CD4-positive, alpha-beta memory T cell (primary cell): ENCODE measurements at places on chromosomes 5 and 9. TPM values are rescaled to one million over a fixed set of nuclear protein-coding genes. Genes with fewer than 3 reads are reported as not detected.

SHOC1 gene
- not detected for total RNA-seq

DNA sequence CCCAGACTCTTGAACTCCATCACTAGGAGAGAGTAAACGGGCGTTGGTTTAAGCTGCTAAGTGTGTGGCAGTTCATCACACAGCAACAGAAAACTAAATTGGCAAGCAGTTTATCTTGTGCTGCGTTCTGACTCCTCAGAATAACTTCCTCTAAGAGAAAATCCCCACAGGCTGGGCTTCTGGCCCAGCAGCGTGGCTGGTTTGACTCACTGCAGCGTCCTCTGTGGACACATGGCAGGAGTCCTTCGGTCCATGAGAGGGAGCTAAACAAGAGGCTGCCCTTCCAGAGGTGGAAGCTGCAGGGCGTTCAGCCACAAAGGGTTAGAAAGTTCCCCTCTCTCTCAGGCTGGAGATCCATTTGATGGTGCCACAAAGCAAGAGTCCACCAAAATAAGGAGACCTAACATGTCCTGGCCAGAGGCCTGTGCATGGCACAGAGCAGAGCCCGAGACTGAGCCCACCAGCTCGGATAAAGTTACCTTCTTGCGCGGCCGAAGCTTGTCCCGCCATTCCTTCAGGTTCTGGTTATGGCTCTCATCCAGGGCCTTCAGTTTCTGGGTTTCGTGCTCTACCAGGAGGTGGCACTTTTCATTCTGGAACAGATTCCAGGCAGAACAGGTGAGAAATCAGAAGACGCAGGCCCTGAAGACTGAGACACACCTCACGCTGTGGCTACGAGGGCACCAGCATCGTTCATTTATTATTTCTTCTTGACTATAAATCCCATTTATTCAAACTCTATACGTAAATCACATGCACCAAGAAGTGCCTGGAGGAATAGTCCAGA lies 46.2 kb upstream of the FBXW11 start:
- no peaks in the 10 kb centered on the region for H3K4me1 ChIP-seq
- peaks cover 91% of the 10 kb centered on the region for H3K36me3 ChIP-seq
- no peaks in the 10 kb centered on the region for H3K27me3 ChIP-seq
- no peak overlapping the region for H3K4me3 ChIP-seq
- H3K27ac ChIP-seq = no peak overlapping the region

DNA sequence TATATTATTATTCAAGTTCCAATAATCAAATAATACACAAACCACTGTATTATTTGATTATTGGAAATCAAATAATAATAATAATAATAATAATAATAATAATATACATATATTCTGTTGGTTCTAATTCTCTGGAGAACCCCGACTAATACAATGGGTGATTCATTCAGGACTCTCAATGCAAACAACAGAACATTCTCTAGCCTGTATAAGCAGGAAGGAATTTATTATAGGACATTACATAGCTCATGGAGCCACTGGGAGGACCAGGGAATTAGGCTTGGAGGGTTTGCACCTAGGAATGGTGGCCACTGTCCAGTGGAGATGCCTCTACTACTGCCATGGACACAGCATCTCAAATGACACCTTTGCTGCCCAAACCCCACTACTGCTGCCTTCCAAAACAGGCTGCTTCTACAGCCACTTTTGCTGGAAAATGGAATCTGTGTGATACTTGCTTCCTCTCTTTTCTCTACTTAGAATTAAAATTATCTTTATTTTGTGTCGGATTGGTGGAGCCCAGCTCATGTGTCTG lies 25.9 kb downstream of the PTGS1 start:
- H3K27me3 ChIP-seq = no peaks in the 10 kb centered on the region
- no peaks in the 10 kb centered on the region for H3K4me1 ChIP-seq
- no peak for DNase-seq
- H3K4me3 ChIP-seq = no peak overlapping the region
- H3K36me3 ChIP-seq = no peaks in the 10 kb centered on the region

GRCh38 chr5:120400356-120400755 lies 63.7 kb upstream of the PRR16 start:
- no peak overlapping the region for H3K27ac ChIP-seq
- DNase-seq = no peak
- no peaks in the 10 kb centered on the region for H3K36me3 ChIP-seq
- no peaks in the 10 kb centered on the region for H3K27me3 ChIP-seq
- H3K4me1 ChIP-seq = no peaks in the 10 kb centered on the region
- H3K4me3 ChIP-seq = no peak overlapping the region

- no peaks in the 10 kb centered on the region for H3K27me3 ChIP-seq
- no peak for DNase-seq
- H3K4me3 ChIP-seq = no peak overlapping the region
- no peaks in the 10 kb centered on the region for H3K36me3 ChIP-seq
These were observed 211.6 kb downstream of the DTWD2 start for GRCh38 chr5:118776755-118777154.

GRCh38 chr5:63963926-63964325 lies 1.7 kb upstream of the HTR1A start:
- no peaks in the 10 kb centered on the region for H3K36me3 ChIP-seq
- H3K4me3 ChIP-seq = no peak overlapping the region
- H3K27ac ChIP-seq = no peak overlapping the region

DNA sequence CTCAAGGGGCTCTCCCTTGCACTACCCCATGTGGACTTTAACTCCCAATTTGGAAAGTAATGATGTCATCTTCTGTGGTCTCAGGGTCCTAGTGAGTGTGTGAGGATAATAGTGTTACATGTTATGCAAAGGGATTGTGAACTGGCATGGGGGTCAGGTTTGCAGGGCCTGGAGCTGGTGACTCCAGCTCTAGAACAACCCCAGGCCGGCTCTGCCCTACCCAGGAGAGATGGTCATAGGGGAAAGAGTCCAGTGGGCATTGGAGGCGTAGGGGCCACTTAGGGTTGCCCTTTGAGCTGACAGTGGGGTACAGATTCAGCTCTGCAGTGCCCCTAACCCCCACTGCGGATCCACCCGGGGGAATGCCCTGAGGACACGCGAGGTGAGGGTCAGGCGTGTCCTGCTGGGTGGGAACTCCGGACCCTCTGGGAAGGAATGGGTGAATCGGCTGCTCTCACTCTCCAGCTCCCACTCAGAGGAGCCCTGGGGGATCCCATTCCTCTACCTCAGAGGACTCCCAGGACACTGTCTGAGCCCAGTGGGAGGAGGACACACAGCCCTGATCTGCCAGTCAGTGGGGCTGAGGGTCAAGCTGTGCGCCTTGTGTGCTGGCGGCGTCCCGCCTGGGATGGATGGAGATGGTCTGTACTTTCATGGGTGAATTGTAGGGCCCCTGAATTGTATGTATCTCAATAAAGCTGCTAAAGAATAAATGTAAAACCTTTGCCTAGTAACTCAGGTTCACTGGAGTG lies 2.5 kb upstream of the NKD2 start:
- H3K27ac ChIP-seq = no peak overlapping the region
- no peak for DNase-seq
- no peak overlapping the region for H3K4me3 ChIP-seq
- H3K27me3 ChIP-seq = peaks cover 29% of the 10 kb centered on the region
- H3K36me3 ChIP-seq = no peaks in the 10 kb centered on the region
- peaks cover 28% of the 10 kb centered on the region for H3K4me1 ChIP-seq

GRCh38 chr5:79898611-79899010 lies 92.5 kb downstream of the MTX3 start:
- no peaks in the 10 kb centered on the region for H3K36me3 ChIP-seq
- no peak overlapping the region for H3K27ac ChIP-seq
- H3K4me1 ChIP-seq = no peaks in the 10 kb centered on the region
- peaks cover 8% of the 10 kb centered on the region for H3K27me3 ChIP-seq

- no peak overlapping the region for H3K27ac ChIP-seq
- no peak for DNase-seq
- no peaks in the 10 kb centered on the region for H3K27me3 ChIP-seq
- H3K36me3 ChIP-seq = no peaks in the 10 kb centered on the region
- peaks cover 20% of the 10 kb centered on the region for H3K4me1 ChIP-seq
These were observed 54.7 kb downstream of the BARX1 start for GRCh38 chr9:93900436-93900819.

DNA sequence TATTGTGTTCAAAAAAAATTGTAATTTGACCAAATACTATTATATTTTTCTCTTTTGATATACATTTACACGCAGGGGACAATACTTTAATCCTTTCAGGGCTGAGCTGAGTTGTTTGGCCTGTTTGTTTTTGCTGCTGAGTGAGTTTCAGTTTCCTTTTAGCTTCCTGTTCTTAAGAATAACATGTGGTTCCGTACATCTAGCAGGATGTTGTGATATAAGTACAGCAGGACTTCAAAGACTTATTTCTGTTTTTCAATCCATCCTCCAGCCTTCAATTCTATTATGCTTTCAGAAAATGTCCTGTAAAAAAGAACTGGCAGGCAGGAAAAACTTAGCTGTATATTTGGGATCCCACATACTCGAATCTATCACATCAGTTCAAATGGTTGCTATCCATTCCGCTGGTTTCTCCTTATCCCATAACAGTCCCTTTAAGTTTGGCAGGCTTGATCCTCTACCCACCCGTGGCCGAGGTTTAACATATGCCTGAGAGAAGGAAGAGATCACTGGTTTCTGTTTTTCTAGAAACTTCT lies 1037.3 kb upstream of the ACO1 start:
- no peak overlapping the region for H3K4me3 ChIP-seq
- peaks cover 54% of the 10 kb centered on the region for H3K4me1 ChIP-seq
- H3K36me3 ChIP-seq = no peaks in the 10 kb centered on the region
- DNase-seq = peak; percentile 71
- H3K27me3 ChIP-seq = no peaks in the 10 kb centered on the region

DNA sequence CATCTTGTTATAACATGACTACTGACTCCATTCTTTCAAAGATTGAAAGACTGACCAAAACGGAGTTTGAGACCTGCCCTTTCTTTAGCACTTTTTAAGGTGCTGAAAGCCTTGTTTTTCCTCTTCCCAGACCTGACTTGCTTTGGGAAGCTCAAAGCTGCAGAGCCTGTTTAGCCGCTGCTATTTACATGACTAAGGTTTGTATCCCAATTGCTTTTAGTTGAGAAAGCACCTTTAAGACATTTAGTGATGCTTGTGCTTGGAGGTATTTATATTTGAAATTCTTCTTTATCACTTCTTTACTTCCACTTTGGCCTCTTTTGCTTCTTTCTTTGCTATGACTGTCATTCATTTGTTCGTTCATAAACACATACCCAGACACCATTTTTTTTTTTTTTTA lies 182.6 kb upstream of the ELL2 start:
- H3K27ac ChIP-seq = no peak overlapping the region
- no peaks in the 10 kb centered on the region for H3K27me3 ChIP-seq
- no peak for DNase-seq
- H3K4me3 ChIP-seq = no peak overlapping the region
- H3K36me3 ChIP-seq = no peaks in the 10 kb centered on the region

DNA sequence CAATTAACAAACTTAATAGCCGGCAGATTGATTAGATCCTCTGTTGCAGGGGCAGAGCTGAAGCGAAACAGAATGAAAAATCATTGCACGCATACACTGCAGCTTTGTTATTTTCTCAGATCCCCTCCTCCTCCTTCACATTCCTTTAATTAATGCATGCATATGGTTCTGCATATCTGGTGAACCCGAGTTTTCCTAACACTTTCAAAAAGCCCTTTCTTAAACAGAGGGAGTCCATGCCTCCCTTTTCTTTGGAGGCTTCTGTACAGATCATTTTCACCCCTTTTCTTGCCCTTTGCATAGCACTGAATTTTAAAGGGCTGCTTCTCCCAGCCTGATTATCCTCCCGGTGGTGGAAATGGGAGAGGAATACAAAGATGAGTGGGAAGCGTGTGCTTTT lies 136.6 kb upstream of the TBCA start:
- H3K4me3 ChIP-seq = no peak overlapping the region
- no peaks in the 10 kb centered on the region for H3K4me1 ChIP-seq
- no peaks in the 10 kb centered on the region for H3K27me3 ChIP-seq
- H3K36me3 ChIP-seq = no peaks in the 10 kb centered on the region
